ENCODE measurements at places on chromosomes 3 and 15.

- DNase-seq, result no peak
These were observed 22.2 kb upstream of the CMTM8 start for GRCh38 chr3:32216172-32216783.

GRCh38 chr3:182735672-182736071 is 57.6 kb upstream of the ATP11B start:
- no peak for DNase-seq

GRCh38 chr3:22565393-22565792 is 637.7 kb upstream of the UBE2E2 start:
- no peak for DNase-seq

DNA sequence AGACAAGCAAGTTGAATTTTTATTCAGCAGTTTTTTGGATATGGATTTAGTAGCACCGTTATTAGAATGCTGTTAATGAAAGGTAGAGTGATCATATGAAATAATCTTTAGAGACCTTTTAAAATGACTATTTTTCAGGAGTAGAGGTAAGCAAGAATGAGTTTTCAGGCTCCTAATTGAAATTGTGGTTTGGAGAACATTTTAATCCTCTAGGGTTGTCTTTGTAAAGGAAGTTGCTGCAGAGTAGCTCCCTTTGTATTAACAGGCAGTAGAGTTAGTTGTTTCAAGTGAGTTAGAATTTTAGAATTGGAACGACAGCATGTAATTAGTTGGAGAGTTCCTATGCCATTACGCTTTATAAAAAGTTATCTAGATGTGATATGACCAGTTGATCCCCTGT is 27.2 kb upstream of the EDEM1 start:
- no peak for DNase-seq

- DNase-seq, result peak; percentile 43
These were observed 322.7 kb upstream of the ZNF717 start for GRCh38 chr3:76107935-76108570.

DNA sequence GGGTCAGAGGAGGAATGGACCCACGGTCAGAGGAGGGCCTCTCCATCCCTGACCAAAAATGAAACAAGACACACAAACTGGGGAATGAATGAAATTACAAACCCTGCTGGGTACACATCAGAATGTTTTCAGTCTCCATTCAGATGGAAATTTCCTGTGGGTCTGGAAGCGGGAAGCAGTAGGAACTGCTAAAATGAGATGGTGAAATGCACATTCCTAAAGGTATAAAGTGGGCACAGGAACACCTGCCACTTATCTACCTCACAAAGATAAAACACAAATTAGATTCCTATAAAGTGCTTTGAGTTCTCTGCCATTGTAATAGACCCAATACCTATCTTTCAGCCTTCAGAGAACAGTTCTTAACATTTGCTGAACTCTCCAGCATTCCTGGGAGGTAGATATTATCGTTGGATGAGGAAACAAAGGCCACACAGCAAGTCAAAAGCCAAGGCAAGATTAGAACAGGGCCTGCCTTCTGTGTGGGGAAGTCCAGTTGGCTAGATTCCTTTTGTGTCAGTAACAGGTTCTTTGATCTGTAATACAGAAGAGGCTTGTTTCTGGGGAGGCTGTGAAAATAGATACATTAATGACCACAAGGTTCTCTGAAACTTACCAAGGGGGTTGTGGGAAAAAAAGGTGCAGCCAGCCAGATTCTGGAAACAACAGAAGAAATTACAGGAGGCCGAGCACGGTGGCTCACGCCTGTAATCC is 98.4 kb downstream of the IGF2BP2 start:
- no peak for DNase-seq

DNA sequence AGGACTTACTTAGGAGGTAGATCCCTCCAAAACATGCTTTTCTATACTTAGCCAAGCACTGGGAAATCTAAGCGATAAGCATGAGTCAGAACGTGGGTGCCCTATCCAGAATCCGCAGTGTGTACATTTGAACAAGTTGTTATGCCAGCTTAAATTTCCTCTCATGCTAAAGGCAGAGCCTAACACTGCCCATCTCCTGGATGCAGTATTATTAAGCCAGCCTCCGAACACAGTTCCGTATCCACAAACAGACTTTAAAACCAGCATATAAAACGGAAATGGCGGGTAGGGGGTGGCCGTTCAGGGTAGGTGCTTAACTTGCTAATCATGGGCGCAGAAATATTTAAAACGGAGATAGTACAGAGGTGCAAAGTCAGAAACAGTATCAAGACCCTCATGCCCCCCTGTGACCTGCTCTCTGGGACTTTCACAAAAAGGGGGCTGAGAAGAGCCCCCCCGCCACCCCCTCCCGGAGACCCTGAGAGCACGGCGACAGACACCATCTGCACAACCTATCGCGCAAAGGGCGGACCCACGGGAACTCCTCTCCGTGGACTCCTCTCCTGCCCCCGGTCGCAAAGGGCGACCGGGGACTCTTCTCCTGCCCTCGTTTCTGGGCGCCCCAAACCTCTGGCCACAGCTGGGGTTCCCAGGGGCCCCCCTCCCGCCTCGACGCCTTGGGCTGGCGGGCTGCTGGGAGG is 889 bp upstream of the LRRIQ4 start:
- DNase-seq, result peak; percentile 71

DNA sequence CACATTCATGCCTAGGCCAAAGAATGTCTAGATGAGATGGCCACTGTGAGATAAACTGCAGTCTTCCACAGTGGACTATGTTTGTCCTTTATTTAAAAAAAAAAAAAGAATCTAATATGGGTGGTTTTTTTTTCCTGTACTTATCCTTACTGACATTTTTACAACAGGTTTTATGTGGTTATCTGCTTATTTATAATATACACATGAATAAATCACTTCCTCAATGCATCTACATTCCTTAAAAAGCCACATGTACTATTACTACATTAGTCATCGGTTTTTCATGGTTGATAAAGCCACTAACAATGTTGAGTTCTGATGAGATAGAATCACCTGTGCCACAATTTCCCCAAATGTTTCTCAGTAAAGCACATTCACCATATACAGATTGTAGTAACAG is 341.3 kb upstream of the THBS1 start:
- no peak for DNase-seq

DNA sequence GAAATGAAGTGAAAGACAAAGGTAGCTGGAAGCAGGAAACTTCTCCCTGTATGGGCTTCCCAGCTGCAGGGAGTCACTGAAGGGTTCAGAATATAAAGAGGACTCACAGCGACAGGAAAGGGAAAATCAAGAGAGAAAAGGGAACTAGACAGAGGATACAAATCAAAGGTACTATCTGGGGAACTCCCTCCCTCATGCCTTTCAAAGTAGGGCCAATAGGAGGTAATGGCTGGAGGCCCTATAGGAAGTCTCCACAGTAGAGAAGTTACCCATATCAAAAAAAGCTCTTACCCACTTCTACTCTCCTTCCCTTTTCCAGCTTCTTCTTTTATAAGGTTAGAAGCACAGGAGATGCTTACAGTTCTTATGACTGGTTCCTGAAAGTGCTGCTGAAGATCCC is 43.5 kb downstream of the FMN1 start:
- no peak for DNase-seq

- no peak for DNase-seq
These were observed 242.5 kb downstream of the IGSF11 start for GRCh38 chr3:118792191-118792590.

DNA sequence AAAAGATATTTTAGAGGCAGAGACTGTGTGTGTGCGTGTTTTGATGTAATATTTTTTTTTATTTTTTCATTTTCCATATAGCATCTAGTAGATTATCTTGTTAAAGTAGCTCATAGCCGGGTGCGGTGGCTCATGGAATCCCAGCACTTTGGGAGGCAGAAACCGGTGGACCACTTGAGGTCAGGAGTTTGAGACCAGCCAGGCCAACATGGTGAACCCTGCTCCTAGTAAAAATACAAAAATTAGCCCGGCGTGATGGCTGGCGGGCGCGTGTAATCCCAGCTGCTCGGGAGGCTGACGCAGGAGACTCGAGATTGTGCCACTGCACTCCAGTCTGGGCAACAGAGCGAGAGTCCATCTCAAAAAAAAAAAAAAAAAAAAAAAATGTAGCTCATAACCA is 1481.2 kb upstream of the CADM2 start:
- DNase-seq, result no peak

GRCh38 chr15:88661761-88662556 is 23.1 kb downstream of the ISG20 start:
- DNase-seq, result no peak

DNA sequence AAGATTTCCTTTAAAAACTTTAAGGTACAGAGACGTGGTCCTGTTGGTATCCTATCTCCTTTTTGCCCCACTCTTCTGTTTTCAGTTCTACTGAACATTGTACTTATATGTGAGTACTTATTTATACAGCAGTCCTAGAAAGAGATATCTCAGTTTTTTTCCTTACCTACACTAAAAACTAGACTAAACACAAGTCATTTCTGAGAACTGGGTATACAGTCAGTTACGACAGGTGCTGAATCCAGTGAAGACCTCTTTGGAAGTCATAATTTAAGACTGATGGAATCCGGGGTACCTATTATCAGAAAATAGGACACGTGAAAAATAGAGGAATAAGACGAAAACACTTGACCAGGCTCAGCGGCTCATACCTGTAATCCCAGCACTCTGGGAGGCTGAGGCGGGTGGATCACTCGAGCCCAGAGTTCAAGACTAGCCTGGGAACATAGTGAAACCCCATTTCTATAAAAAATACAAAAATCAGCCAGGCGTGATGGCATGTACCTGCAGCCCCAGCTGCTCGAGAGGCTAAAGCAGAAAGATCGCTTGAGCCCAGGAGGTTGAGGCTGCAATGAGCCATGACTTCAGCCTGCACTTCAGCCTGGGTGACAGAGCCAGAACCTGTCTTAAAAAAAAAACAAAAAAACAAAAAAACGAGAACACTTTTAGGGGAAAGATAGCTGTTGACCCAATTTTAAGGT is 76.3 kb downstream of the KLHL25 start:
- no peak for DNase-seq

DNA sequence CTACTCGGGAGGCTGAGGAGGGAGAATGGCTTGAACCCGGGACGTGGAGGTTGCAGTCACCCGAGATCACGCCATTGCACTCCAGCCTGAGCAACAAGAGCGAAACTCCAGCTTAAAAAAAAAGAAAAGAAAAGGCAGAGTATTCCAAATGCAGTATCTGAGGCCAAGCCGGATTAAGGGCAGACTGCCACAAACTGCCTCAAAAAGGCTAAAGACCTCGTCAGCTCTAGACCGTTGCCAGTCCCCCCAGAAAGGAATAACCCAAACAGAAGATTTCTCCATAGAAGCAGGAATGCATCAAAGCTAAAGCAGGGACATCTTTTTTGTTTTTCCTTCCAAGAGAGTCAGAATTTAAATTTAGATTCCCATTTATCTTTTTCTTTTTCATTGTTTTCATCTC is 72.9 kb downstream of the TM4SF4 start:
- no peak for DNase-seq

GRCh38 chr3:17974206-17974841 is 231.9 kb upstream of the TBC1D5 start:
- no peak for DNase-seq

DNA sequence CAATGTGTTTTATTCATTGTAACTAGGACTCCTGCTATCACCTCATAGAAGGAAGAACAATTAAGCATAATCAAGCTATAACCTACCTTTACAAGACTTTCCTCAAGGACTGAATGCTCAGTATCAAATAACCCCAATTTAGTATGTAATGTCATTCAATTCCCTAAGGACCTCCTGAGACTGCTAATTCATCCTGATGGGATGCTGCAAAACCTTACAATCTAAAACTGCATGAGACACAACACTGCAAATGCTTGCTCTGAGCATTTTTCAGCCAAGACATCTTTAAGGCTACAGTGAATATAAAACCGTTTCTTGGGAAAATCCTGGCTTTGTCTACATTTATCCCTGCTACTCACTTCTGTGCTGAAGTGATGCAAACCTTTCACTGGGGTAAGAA is 69.9 kb downstream of the RYK start:
- DNase-seq, result no peak

DNA sequence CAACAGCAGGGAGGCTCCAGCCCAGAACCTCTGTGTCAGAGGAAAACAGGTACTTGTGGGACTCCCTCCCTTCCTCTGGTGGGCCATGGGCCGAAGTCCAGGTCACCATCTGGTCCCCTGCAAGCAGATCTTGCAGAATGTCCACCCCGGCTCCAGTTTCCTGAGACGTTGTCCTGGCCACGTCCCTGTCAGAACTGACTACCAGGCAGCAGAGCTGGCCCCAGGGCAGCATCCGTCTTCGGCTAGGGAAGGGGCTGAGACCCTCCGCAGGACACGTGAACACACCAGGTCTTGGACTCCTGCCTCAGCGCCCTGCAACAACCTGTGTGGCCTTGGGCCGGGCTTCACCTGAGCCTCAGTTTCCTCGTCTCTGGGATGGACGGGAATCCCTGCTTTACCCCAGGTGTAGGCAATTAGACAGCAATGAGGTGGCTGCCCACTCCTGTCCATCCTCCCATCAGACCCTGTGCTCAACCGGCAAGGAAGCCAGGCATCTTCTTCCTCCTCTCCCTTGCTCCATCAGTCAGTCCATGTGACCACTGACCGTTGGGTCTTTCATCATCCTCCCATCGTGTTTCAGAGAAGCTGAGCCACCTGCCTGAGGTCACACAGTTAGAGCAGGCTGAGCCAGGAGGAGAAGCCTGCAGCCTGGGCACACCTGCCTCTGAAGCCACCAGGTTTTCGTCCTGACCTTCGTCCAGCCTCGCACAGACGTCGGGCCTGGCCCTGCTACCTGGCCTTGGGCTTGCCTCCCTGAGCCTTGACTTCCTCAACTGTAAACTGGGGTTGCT is 8.9 kb upstream of the PRKCD start:
- no peak for DNase-seq

DNA sequence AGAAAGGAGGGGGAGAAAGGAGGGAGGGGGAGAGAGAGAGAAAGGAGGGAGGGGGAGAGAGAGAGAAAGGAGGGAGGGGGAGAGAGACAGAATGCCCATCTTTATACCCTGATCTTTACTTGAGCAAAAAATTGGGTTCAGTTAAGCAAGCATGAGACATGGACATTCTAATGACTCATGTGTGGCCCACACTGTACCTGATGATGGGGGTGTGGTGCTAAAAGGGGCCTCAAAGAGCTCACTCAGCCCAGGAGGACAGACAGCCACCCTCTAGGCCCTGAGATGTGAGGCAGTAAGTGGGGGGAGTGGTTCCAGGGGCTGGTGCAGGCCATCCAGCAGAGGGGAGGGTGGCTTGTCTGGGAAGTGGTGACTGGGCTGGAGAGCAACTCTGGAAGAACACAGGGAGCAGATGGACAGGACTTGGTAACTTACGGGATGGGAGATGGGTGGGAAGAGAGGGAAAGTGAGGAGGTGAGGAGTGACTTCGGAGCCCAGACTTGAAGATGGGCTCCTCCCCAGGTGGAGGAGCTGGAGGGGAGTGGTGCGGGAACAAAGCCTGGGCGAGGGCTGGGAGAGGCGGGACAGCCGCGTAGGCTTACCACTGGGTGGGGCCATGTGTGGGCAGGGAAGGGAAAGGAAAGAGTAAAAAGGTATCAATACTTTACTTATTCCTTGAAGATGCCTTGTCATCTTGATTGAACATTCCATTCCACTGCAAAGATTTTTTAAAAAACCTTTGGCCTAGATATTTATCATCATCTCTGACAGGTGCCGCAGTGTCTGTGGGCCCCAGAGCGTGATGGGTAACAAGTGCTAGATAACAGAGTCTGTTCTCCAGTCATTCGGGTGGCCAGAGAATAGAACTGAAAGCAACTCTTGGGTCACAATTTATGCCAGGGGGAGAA is 32.3 kb downstream of the TSPAN3 start:
- DNase-seq, result no peak
